ENCODE measurements at places on chromosomes 7 and 10.
A peak's percentile ranks its signal among the peaks of the same experiment; 100 is the strongest.

GRCh38 chr7:75977743-75978142, 16.7 kb downstream of the TMEM120A start:
- DNase-seq = no peak

DNA sequence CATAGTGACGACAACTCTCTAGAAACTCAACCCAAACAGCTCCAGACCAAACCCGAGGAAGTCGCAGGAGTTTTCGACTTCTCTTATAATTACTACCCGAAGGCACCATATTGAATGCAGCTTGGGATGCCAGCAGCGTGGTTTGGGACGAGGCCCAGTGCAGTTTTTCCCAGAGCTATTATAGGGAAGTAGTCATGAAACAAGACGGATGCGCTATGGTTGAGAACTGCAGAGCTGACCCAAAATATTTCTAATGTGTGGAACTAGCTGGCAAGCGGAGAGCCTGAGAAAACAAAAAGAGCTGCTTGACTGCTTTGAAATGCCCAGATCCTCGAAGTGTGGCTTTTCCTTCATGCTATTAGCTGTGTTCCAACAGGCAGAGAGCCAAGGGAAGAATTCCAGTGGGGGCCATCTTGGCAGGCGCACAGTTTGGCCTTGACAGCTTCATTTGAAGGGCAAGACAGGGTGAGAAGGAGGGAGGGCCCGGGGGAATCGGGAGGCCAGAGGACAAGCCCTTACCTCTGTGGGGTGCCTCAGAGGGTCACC, 122.7 kb downstream of the CUL2 start:
- DNase-seq = peak; percentile 8

GRCh38 chr7:28293527-28293835, 112.9 kb upstream of the JAZF1 start:
- no peak for DNase-seq

DNA sequence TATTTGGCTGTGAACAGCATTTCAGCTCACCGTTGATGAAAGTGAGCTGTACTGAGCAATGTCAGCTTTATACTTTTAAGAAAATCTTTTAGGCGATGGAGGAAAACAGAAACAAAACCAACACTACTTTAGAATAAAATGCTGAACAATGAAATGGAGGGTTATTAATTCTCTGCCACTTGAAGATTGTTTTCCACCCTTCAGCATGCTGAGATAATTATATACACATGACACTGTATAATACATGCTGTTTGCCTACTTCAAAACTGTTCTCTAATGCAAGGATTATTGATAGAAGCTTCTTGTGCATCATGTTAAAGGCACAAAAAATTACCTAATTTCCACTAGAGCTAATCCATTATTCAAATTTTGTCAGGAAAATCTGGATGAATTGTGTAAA, 66.8 kb downstream of the CACNA2D1 start:
- DNase-seq = no peak

- no peak for DNase-seq
These were observed 44.4 kb downstream of the UNC5B start for GRCh38 chr10:71256661-71257318.

GRCh38 chr10:98316661-98317060, 48.7 kb upstream of the LOXL4 start:
- no peak for DNase-seq

- peak; percentile 14 for DNase-seq
These were observed 162.3 kb downstream of the ITGB1 start for GRCh38 chr10:32795598-32796183.

DNA sequence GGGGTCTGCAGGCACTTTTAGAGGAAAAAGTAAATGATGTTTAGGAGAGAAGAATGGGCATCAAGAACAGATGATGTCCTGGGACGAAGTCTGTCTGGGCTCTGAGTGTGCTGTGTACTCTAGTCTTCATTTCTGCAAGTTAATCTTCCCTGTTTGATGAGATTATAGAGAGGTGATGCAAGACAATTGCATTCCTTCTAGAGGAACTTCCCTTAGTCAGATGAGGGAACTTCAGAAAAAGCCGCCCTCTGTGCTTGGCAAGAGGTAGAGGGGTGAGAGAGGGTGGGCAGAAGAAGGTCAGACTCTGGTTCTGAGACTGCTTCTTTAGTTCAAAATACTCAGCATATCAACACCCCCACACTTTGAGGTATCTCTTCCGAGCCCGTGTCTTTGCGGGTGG, 797.9 kb downstream of the LRMDA start:
- DNase-seq = no peak

DNA sequence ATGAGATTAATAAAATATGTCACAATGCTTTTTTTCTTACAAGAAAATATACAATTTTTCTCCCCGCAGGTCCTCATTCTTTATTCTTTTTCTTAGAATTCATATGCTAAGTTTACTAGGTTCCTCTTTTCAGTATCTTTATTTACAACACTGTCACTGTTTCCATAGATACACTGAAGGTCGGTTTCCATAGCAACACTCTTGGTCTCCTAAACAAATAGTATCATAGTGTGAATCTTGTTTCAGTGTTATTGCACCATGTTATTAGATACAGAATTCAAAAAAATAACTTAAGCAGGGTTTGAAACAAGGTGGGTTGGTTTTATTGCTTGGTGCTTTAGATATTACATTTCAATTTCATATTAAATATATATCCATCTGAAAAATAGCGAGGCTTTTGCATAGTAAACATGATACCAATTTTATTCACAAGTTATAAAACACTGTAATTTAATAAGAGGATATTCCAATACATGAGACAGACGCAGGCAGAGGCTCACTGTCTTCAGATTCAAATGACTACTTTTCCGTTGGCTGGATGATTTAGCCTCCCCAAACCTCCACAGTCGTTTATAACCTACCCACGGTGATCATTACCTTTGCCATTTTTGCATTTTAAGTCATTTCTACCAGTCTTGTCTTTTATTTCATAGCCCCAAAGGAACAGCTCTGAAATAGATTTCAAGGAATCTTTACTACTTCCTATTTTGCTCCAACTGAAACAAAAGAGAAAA, 88.9 kb upstream of the KLF6 start:
- DNase-seq = no peak

DNA sequence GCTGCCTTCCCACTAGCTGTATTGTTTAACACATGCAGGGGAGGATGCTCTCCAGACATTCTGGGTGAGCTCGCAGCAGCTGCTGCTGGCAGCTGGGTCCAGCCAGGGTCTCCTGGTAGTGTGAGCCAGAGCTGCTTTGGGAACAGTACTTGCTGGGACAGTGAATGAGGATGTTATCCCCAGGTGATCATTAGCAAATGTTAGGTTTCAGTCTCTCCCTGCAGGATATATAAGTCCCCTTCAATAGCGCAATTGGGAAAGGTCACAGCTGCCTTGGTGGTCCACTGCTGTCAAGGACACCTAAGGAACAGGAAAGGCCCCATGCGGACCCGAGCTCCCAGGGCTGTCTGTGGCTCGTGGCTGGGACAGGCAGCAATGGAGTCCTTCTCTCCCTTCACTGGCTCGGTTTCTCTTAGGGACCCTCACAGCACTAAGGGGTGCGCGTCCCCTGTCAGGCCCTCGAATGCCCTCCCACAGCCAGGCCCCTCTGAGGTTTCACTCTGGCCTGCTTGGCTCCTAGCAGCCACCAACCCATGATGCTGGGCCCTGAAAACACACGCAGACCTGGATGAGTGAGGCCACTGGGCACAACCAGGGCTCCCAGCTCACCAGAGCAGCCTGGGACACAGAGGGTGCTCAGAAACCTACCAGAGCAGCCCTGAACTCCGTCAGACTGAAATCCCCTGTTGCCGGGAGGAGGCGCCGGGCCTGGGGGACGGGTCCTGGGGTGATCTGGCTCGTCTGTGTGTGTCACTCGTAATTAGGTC, 173.0 kb upstream of the LANCL2 start:
- DNase-seq = no peak

GRCh38 chr7:73602721-73603651, 21.3 kb downstream of the MLXIPL start:
- no peak for DNase-seq

GRCh38 chr10:126160971-126161630, 227.2 kb downstream of the ADAM12 start:
- no peak for DNase-seq

DNA sequence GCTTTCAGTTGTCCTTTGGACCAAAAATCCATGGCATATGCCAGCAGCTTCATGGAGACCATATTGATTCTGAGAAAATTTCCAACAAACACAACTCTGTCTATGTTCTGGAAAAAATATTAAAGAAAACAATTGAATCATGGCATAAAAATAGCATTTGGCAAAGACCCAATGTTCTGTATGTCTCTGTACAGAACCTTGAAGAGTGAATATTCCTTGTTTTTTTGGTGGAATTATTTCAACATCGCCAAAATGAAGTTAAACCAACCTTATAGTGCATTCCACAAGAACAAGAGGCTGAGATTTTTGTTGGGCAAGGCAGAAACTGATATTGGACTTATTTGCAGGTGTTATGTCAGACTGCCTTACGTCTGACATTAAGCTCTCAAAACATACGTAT, 53.3 kb upstream of the SLC16A12 start:
- DNase-seq = no peak

DNA sequence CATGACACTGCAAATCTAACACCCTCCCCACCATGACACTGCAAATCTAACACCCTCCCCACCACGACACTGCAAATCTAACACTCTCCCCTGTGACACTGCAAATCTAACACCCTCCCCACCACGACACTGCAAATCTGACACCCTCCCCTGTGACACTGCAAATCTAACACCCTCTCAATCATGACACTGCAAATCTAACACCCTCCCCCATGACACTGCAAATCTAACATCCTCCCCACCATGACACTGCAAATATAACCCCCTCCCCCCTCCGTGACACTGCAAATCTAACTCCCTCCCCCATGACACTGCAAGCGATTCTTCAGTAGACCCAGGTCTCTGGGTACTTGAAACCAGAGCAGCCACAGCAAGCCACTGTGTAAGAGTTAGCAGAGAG, 604.4 kb downstream of the DNAJB6 start:
- DNase-seq = no peak

DNA sequence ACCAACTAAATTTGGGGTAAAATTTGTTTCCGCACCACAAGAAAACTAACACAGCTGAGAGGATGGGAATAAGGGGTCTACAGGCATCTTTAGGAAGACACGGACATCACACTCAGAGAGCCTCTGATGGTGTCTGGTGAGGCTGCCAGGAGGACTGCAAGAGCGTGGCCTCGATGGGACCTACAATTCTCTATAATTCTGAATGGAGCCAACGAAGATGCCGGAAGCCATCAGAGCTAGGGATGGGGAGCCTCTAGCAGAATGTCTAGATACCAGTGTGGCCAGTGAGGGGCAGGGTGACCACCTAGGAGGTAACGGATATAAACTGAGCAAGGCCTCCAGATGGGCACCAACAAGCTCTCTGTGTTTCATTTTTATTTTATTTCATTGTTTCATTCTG, 7.5 kb downstream of the GRID1 start:
- DNase-seq = no peak

GRCh38 chr10:5387169-5387568, 17.5 kb downstream of the TUBAL3 start:
- no peak for DNase-seq

DNA sequence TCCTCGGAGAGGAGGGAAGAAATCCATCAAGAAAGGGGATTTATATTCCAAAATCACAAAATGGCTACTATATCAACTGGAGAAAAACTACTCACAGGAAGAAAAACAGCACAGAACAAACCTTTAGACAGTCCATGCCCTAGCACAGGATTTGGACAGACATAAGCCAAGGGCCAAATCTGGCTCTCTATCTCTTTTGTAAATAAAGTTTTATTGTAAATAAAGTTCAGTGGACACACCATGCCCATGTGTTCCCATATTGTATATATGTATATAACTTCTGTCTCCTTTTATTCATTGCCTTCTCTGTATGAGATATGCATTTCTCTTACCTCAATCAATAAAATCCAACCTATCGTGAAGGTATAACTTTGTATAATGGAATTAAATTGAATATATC, 742.8 kb upstream of the LRRTM3 start:
- DNase-seq = no peak

GRCh38 chr10:114095559-114096337, 52.1 kb downstream of the ADRB1 start:
- DNase-seq = no peak

GRCh38 chr10:77070346-77070745, 567.3 kb downstream of the KCNMA1 start:
- no peak for DNase-seq

DNA sequence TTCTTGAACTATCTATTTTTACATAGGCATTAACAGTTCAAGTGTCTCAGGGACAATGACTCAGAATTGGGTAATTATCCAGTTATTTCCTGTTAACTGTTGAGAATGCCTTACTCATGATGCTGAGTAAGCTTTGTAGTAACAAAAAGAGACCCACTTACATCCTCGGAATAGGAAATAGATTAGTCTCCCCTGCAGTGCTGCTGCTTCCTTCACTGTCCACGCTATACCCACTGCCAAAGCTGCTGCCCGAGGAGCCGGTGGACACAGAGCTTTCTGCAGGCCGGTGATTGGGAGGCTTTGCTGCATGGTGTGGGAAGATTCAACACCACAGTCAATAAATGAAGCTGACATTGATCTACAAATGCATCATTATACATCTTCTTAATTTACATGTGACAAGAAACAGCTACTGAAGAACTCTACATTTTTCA, 357.1 kb downstream of the PCLO start:
- DNase-seq = no peak

- DNase-seq = no peak
These were observed 271.7 kb downstream of the ANKRD7 start for GRCh38 chr7:118496138-118496644.

DNA sequence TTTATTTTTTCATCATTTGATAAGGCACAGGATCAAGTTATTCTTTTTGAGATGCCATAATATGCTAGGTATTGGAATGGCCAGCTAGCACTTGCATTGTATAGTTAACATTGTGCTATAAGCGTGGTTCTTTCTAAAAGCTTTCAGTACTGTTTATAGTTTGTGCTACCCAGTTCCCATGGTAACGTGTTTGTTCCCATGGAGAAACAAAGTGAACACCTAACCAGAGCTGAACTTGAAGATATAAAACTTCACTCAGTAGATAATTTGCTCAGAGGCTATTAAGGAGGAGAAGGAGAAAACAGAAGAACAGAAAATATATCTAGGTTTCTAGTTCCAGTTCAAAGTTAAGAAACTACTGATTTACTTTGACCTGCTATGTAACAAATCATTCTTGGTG, 23.6 kb upstream of the ITGB8 start:
- DNase-seq = no peak

DNA sequence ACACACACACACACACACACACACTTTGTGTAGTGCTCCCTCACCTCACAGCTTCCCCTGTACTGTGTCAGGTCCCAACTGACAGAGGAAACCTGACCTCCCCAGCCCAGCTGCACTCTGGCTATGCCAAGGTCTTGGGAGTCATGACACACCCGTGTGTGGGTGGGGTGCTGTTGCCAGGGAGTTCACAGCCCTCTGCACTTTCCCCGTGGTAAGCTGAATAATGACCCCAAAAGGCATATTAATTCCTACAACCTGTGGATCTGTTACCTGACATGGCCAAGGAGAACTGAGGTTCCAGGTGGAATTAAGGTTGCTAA, 8.9 kb upstream of the NANOS1 start:
- DNase-seq = no peak

- DNase-seq = peak; percentile 13
These were observed 446.9 kb downstream of the KIF20B start for GRCh38 chr10:90148116-90148855.

All from hippocampal formation (tissue), 2 donors.